Dorsolateral prefrontal cortex (tissue), 122 donors: ENCODE measurements at places on chromosomes 4 and X. TPM values are rescaled to one million over a fixed set of nuclear protein-coding genes. Genes with fewer than 3 reads are reported as not detected.

The SSX2B gene
- not detected for total RNA-seq

The FAM236B gene
- not detected for total RNA-seq

DNA sequence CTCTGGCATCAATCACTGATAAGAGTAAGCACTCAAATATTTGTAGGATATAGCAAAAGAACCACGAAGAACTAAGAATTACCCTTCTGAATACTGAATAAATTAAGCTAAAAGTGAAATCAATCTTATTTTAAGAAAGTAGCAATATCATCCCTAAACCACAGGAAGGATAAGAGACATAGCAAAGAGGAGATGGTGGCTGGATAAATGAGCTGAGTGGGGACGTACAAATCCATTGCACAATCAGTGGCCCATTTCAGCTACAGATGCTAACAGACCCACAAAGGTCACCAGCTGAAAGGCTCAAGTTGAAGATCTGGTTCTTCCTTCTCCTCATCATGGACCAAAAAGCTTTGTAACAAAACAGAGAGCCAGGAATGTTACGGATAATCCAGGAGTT, 77.1 kb downstream of the SLC9A7 start:
- no peak for DNase-seq

DNA sequence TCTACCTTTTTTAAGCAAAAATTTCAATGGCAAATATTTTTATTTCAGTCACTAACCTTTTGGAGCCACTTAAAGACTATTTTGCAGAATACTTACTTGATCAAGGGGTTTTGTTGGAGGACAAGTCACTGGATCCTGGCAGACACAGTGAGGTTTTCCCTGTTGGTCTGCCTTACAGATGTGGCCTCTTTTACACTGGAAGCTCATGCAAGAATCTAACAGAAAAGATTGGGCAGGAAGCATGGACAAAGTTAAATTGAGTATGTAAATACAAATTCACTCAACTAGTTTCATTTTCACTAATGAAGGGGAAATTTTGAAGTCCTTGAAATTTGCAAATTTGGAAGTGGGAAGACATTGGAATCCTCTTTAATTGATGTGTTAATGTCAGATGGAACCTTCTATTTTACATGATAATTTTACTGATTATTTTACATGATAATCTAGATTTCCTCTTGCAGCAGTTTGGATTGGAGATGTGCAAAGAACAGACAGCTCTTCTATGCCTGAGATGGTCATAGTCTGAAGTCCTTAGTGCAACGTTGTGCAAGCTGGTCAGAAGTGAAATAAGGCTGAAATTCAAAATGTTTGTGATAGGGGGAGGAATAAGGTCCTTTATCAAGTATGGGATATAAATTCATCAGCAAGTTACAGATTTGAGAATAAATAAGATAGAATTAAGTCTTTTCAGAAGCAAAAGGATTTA, 38.4 kb downstream of the SPARCL1 start:
- DNase-seq: no peak

The SLC25A53 gene
- 12.0 TPM for total RNA-seq

The DCAF16 gene
- 45.0 TPM for total RNA-seq

The GAB3 gene
- 1.2 TPM for total RNA-seq

GRCh38 chrX:18558799-18559198, 113.1 kb downstream of the RS1 start:
- no peak for DNase-seq

- DNase-seq: no peak
Observed at GRCh38 chrX:30301963-30302362, 7.2 kb downstream of the NR0B1 start.

- DNase-seq: no peak
Observed at GRCh38 chr4:23171976-23172375, 479.2 kb downstream of the GBA3 start.

The BST1 gene
- 2.4 TPM for total RNA-seq

- DNase-seq: no peak
Observed at GRCh38 chrX:44247468-44247867, 96.0 kb downstream of the EFHC2 start.

The CCSER1 gene
- 48.6 TPM for total RNA-seq

DNA sequence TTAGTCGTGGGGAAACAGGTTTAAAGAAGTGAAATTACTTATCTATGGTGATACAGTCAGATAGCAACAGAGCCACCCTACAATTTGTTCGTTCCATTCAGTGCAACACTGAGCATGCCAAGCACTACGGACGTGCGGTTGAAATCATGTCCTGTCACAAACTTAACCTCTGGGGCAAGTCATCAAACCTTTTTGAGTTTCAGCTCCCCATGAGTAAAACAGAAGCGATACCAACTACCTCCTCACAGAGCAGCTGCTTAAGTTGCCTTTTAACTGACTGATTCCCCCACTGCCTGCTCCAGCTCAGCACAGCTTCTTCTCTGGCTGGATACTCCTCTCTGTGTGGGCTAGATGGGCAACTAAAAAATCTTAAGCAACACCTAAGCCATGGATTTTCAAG, 36.0 kb downstream of the LHFPL1 start:
- DNase-seq: no peak

- no peak for DNase-seq
Observed at GRCh38 chr4:185399466-185399865, 2.8 kb downstream of the ANKRD37 start.

- DNase-seq: no peak
Observed at GRCh38 chr4:39718366-39719323, 20.7 kb downstream of the UBE2K start.

DNA sequence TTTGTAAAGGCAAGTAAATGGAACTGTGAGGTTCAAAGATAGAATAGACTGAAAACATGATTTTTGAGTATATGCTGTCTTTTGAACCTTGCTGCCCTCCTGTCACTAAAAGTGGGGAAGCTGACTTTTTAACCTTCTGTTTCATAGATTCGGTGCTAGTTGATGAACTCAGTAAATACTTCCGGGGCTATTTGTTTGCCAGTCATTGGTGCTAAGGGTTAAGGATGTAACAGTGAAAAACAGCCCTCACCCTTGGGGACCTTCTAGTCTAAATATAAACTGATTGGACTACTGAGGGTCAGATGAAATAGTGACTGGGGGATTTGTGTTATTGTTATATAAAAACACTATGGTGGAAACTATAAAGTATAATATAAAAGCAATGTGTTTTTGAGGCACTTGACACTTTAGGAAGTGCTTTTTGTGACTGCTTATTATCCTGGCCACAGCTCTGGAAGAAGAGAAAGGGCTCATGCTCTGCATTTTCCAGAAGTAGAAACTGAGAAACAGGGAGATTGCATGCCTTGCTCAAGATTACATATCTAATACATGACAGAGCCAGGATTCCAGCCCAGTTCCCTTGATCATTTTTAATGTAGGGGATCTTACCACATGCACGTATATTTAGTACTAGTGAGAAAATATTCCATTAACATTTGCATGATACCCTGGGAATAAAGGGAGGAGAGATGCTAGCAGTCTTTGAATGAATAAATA, 3.9 kb downstream of the BST1 start:
- no peak for DNase-seq

DNA sequence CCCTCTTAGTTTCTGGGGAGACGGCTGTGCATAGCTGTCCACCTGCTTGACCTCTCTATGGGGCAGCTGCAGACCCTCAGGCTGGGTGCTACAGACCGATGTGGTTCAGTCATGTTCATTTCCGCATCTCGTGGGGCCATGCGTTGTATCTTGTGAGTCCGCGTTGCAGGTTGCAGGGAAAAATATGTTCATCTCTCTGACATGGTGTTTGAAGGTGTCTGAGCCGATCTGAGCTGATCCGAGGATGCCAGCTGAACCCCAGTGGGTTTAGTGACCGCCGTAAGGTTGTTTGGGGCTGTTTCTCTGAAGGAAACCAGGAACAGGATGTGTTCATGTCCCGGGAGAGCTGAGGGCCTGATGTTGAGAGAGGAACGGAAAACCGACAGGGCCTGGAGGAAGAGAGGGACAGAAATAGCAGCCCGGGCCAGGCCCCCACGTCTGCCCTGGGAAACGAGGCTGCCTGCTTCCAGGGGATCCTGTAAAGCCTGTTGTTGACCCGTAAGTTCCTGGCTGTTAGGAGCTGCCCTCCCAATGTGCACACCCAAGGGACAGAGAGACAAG, 9.8 kb upstream of the P2RY8 start:
- DNase-seq: no peak

The GABRG1 gene
- total RNA-seq: 37.5 TPM
